ENCODE measurements at places on chromosomes 1 and 21. TPM values are rescaled to one million over a fixed set of nuclear protein-coding genes. Genes with fewer than 3 reads are reported as not detected.

DNA sequence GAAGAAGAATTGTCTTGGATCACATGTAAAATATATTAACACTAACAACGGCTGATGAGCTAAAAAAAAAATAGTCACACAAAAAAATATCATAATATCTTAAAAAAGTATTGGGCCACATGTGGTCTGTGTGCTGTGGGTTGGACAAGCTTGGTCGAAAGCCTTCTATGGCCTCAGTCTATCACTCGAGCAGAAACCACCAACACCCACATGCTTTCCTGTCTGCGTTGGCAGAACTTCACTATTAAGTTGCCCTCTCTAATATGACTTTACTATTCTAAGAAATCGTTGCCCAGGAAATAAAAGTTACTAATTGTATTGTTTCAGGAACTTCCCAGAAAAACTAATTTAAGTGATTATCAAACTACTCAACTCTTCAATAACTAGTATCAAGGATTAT is 28.2 kb upstream of the ETS2 start:
- DNase-seq: no peak

Gene CD1E
- 2.7 TPM for total RNA-seq

DNA sequence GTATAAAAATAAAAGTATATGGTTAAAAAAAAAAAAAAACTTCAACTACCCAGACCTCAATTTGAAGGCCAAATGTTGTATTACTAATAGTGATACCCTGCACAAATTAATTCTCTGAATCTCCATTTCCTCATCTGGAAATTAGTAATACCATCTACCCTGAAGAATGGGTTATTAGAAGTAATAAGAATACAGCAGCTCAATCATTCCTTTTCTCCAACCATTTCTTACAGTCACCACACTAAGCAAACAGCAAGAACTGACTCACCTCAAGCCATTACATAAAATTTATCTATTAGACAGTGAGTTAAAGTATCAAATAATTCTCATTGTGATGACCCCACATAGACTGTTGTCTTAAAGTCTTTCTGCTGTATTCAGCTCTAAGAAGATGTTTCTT is 39.6 kb downstream of the RERE start:
- no peak for DNase-seq

Gene COL6A2
- 871 TPM for total RNA-seq

DNA sequence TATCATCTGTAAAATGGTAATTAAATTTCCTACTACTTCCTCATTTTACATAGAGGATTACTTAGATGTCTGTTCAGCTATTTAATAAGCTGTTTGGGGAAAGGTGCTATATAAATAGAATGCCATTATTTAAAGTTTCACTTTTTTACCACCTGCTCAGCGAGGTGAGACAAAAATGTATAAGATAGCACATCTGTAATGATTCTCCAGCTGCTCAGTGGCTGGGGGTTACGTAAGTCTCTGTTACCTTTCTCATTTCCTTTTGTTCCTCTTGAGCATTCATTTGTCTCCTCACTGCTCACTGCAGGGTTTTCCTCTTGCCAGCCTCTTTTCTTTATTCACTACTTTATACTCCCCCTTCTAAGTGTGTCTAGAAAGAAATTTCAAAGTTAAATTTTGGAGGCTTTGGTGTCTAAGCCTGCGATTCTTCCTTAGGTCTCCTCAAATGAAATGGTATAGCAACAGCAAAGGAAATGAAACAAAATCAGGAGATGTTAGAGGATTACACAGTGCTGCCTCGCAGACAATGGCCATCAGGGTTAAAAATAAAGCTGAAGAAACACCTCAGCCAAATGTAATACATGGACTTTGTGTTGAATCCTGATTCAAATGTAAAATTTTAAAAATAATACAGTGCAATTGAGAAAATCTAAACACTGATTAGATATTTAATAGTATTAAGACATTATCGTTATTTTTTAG is 6.8 kb downstream of the RGS8 start:
- no peak for DNase-seq

- no peak for DNase-seq
Observed at GRCh38 chr1:100239961-100240360, 9.7 kb downstream of the DBT start.

GRCh38 chr1:198656500-198656932 is 17.7 kb downstream of the PTPRC start:
- DNase-seq: no peak

DNA sequence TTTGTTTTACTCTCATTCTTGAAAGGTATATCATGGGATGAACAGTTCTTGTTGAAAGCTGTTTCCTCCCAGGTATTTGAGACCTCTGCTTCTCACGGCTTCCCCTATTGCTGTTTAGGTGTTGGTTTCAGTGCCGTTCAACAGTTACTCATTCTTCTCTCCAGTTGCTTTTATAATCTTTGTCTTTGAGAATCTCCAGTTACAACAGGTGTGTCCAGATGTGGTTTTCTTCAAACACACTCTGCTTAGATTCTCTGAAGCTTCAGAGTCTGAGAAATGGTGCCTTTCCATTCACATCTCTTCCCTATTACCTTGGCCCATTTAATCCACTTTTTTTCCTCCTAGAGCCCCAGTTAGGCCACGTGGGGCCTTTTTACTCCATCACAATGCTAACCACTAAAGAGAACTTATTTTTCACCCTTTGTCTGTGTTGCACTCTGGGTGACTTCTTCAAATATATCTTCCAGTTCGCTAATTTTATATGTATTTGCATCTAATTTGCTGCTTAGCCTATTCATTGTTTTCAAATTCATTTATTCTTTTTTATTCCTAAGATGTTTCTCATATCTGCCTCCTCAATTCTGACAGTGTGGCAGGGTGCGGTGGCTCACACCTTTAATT is 46.7 kb upstream of the SLC19A1 start:
- DNase-seq: no peak

GRCh38 chr1:227219715-227220292 is 98.5 kb downstream of the CDC42BPA start:
- no peak for DNase-seq

Gene ZNF281
- 13.5 TPM for total RNA-seq

- DNase-seq: no peak
Observed at GRCh38 chr21:45376459-45377324, 28.3 kb upstream of the COL18A1 start.

DNA sequence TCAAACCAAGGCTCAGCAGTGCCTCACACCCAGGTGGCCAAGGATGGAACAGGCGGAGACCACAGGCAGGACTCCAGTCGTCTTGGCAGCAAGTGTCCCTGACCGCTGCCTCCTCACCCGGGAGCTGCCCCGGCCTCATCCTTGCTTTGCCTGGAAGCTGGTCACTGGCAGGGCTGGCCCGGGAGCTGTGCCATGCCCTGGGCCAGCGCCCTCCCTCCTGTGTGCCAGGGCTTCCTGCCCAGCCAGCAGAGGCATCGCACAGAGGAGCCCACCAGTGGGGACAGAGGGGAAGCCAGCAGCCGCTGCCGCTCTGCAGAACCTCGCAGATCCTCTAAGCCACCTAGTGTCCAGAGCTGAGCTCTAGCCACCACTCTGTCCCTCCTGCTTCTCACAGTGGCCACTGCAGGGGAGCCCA is 7.8 kb downstream of the CASZ1 start:
- no peak for DNase-seq
